GM12865 (cell line): ENCODE measurements at places on chromosomes 5 and 9.
A peak's percentile ranks its signal among the peaks of the same experiment; 100 is the strongest.

DNA sequence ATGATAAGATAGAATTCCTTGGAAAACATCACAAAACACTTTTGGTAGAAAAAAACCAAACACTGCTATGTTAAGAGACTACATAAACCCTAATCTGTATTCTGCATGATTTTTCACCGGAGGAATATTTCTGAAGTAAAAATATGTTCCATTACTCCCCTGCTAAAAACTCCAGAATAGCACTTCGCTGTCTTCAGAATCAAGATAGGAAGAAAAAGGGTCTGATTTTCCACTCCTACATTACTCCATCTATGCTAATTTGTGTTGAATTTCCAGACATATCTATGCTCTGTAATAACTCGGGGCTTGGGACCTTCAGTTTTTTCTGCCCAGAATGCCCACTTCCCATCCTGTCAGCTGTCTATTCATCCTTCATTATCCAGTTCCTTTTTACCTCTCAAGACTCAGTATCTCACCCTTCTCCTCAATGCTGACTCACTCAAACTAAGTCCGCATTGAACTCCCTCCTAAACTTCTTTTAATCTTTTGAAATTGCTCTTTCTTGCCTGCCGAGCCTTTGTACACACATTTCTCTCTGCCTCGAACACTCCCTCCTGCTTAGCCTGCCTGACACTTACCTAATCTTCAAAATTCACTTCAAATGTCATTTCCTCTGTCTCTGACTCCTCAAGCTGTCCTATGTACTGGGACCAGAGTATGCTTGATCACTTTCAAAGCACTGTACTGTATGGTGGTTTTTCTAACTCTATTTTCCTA, 171.0 kb downstream of the ARRDC3 start:
- DNase-seq: no peak

DNA sequence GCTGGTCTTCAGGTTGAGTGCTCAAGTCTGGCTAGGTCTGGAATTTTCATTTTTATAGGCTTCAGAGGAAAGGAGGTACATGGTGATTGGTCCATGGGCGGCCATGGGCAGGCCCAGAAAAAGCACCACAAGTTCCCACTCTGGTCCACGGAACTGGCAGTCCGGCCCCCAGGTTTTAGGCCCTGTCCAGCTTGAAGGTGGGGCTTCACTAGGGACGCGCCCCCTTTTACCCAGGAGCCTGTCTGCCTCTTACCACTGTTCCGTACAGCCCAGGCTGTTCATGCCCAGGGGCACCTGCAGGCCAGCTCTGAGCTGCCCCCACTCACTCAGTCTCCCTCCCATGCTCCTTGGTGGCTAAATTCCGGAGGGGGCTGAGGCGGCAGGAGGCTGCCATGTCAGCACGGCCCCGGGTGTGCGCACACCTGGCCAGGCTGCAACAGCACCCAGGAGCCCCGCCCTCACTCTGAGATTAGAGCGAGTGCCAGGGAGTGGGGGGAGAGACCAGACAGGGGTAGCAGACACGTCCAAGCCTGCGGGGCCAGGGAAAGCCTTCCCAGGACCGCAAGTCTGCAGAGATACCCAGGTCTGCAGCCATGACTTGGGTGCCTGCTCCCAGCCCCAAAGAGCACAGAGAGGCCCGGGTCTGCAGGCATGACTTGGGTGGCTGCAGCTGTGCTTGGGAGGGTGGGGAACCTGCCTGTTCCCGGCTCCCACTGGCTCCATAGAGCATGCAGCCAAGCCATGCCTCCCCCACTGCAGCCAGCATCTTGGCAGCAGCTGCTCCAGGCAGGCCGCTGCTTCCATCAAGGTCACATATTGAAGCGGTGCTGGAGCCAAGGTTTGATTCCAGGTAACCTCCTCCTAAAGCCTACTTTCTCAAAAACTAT, 390.2 kb upstream of the SGCD start:
- no peak for DNase-seq

GRCh38 chr5:64814073-64814472, 45.3 kb downstream of the CWC27 start:
- peak; percentile 70 for DNase-seq

GRCh38 chr9:127942216-127943010, 4.8 kb upstream of the DPM2 start:
- peak; percentile 77 for DNase-seq

- no peak for DNase-seq
These were observed 644.5 kb downstream of the KCTD16 start for GRCh38 chr5:144815131-144815530.

DNA sequence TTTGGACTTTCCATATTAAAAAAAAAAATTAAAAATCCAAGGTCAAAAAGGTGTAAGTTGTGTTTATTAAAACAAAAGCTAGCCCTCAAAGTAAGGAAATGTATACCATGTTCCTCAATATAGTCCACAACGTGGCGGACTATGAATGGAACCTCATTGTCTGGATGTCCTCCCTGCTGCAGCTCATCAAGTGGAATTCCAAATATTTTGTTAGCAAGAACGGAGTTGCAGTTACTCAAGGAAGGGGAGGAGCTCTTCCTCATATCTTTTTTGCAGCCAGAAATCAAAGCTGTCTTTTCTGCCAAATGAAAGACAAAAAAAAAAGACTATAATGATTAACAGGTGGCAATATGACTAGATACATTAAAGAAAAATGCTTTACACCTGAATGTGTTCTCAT, 14.0 kb downstream of the FAM13B start:
- no peak for DNase-seq

GRCh38 chr5:54707841-54708240, 190.3 kb downstream of the SNX18 start:
- DNase-seq: no peak

- no peak for DNase-seq
These were observed 30.7 kb downstream of the MSX2 start for GRCh38 chr5:174755106-174755505.

DNA sequence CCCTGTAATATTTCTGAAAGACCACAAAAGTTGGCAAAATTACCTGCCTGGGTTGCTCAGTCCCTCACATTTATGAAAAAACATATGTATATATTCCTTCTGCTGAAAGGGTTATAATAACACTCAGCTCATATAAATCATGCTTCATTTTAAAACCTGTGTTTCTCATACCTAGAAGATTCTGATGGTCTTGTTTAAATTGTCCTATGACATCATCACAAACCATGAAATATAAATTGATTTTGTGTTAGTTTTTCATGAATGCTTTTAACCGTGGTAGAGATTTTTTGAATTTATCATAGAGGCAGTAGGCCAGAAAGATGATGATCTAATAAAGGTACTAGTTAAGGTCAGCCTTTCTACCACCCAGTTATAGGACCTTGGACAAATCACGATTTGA, 31.4 kb downstream of the SRFBP1 start:
- no peak for DNase-seq

- DNase-seq: no peak
These were observed 97.2 kb upstream of the SARDH start for GRCh38 chr9:133835262-133835901.

DNA sequence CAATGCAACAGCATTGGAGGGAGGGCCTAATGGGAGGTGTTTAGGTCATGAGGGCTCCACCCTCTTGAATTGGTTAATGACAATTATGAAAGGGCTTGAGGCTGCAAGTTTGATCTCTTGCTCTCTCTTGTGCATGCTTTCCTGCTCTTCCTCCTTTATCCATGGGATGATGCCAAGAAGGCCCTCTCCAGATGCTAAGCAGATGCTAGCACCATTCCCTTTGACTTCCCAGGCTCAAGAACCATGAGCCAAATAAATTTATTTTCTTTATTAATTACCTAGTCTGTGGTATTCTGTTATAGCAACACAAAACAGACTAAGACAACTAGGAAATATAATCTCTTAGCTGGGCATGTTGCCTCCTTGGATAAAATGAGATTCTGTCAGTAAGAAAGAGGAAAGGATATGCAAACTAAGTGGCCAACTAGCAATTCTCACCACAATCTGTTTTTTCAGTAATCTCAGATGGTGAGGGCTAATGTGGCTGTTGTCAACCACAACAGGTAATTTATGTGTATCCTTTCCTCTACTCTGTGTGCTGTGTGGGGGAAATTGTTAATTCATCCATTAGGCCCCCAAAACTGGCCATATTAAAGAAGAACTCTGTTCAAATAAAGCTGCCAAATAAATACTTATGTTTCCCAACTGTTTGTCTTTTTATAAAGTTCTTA, 269.1 kb upstream of the CD180 start:
- DNase-seq: peak; percentile 34

GRCh38 chr5:151078490-151079262, 2.2 kb downstream of the TNIP1 start:
- DNase-seq: peak; percentile 86

- DNase-seq: no peak
These were observed 127.5 kb downstream of the FRMD3 start for GRCh38 chr9:83410701-83411100.

DNA sequence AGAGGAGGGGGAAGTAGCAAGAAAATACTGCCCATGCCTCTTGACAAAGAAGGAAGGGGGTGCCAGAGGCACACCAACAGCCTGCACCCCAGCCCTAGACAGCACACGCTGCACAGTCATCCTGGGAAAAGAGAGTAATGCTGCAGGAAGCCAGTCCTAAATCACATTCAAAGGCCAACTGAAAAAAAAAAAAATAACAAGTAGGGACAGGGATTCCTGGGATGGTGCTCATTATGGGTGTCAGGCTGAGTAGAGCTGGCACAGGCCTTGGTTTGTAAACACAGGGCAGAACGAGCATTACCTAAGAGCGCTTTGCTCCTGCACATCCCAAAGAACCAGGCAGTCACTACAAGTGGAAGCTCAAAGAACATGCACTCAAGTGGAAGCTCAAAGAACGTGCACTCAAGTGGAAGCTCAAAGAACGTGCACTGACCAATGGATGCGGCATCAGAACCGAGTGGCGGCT, 7.8 kb downstream of the RAPGEF1 start:
- peak; percentile 60 for DNase-seq

GRCh38 chr9:70880535-70880934, 240.9 kb downstream of the TRPM3 start:
- no peak for DNase-seq

- DNase-seq: no peak
These were observed 132.6 kb downstream of the SPOCK1 start for GRCh38 chr5:137366526-137366925.

GRCh38 chr5:135887881-135888614, 7.6 kb downstream of the IL9 start:
- DNase-seq: no peak

DNA sequence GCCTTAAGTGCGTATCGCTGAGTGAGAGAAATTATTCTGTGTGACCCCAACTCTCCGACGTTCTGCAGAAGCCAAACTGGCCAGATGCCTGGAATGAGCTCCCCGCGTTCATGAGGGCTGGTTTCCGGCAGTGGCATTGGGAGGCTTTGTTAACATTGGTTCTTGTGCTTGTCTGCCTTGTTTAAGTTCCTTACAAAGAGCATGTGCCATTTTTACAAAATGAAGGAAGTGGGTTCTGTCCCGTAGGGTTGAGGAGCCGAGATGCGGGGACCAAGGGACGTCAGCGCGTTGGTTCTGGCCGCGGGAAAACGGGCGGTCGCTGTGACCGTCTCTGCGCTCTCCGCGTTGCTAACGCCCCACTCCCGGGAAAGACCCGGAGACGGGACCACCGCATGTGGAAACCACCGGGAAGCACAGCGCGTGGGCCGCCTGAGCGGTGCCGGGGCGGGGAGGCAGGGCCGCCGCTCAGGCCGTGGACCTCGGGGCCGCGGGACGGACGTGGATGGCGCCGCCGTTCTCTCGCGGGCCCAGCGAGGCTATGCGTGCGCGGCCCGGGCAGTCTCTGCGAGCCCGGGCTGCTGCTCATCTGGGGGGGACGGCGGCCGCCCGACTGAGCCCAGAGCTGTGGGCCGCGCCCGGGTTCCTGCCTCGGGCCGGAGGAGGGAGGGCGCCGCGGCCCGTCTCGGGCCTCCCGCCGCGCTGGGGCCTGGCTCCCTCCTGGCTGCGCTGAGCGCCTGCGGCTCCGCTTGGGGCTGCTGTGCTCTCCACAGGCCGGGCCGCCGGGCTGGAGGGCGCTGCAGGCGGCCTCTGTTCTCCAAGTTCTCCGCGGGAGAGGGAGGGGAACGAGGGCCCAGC, 13.4 kb downstream of the RABL6 start:
- DNase-seq: no peak

- no peak for DNase-seq
These were observed 148.1 kb downstream of the ACTBL2 start for GRCh38 chr5:57334475-57334874.

GRCh38 chr5:144170276-144171024, at the start of the genes KCTD16 and YIPF5:
Gene KCTD16, plus strand, starts transcription at chr5:144170873.
Gene YIPF5, minus strand, starts transcription at chr5:144170659. Its CDS starts 704 bp downstream, at chr5:144169955.
- DNase-seq: peak; percentile 98

GRCh38 chr9:93197670-93198069, 13.7 kb downstream of the WNK2 start:
- DNase-seq: no peak

- no peak for DNase-seq
These were observed 13.0 kb upstream of the GCNT1 start for GRCh38 chr9:76445976-76446375.

DNA sequence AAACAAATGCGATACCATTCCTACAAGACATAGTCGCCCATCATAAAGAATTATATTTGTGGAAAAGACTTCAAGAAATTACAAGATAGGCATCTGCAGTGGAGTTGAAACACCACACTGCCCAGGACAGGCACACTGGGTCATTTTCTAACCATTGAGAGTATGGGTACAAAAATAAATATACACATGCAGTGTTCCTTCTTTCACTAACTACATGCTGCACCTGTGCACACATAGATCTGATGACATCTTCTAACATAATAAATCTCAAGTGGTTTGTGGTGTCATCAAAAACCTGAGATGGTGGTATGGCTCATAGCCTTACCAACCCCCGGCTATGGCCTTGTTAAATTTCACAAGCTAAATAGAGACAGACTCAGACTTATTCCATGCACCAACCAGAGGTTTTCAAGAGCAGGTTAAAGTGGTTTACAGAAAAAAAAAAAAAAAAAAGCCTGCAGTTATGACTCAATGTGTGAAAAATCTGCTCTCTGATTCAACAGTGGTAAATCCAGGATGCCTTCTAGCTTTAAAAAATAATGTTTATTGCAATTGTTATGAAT, 12.4 kb upstream of the NFIB start:
- peak; percentile 17 for DNase-seq

DNA sequence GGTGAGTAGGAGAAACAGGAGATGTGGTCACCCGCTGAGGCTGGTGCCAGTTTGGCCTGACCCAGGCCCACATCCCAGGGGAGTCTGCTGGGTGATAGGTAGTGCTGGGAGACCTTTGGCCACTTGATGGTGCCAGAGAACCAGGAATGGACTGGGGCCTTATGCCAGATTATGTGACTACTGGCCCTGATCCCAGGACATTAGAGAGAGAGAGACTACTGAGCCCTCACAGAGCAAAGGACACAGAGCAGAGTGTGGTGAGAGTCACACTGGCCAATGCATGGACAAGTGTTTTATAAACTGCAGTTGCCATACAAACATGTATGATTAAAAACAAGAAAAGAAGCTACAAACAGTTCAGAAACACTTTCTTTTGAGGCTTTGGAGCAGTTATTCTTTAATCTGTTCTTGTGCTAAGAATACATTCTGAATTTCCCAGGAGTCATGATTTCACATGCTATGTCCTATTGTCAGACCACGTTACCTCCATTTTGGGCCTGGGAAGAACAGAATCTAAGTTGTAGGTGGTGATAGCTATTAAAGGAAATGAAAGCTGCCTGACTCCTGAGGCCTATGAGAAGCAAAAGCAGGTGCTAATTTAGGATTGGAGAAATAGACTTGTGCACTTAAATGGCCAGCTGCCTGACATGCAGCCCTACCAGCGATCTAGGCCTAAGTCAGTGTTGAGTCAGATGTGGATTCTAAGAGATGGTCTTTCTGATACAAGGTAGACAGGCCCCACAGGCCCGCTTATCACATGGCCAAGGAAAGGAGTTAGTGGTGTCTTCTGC, 32.6 kb upstream of the TMOD1 start:
- peak; percentile 84 for DNase-seq

GRCh38 chr9:38652486-38652885, 32.1 kb upstream of the ANKRD18A start:
- no peak for DNase-seq
